ENCODE measurements at places on chromosomes 2 and 18.

GRCh38 chr2:67437114-67437513 lies 40.0 kb downstream of the ETAA1 start:
- DNase-seq = no peak

DNA sequence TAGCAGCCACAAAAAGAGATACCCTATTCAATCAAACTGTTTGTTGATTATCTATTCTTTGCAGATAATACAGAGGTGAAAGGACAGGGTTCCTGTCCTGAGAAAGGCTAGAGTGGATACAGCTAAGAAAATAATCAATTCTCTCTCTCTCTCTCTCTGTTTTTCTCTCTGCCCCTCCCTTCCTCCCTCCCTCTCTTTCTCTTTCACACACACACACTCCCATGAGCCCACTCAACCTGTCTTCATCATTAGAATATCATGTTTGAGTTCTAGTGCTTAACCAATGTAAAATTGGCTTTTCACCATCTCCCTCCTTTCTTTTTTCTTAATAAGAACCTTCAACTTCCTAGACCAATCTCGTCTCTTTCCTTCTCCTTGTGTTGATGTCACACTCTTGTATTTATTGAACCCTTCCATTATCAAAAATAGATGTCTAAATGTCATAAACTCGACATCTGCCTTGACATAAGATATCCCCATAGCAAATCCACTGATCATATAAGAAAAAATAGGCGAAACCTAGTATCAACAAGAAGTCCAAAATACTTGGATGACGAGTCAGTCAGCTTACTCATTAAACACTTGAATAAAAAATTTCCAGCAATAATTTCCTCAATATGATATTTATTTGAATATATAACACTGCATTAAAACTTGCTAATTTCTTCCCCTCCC lies 42.8 kb upstream of the CYTIP start:
- DNase-seq = no peak

- no peak for DNase-seq
Observed at GRCh38 chr2:58032764-58033080, 13.9 kb upstream of the VRK2 start.

- no peak for DNase-seq
Observed at GRCh38 chr18:61531182-61531581, 198.0 kb downstream of the CDH20 start.

GRCh38 chr2:159144776-159145614 lies 141.5 kb downstream of the WDSUB1 start:
- no peak for DNase-seq

DNA sequence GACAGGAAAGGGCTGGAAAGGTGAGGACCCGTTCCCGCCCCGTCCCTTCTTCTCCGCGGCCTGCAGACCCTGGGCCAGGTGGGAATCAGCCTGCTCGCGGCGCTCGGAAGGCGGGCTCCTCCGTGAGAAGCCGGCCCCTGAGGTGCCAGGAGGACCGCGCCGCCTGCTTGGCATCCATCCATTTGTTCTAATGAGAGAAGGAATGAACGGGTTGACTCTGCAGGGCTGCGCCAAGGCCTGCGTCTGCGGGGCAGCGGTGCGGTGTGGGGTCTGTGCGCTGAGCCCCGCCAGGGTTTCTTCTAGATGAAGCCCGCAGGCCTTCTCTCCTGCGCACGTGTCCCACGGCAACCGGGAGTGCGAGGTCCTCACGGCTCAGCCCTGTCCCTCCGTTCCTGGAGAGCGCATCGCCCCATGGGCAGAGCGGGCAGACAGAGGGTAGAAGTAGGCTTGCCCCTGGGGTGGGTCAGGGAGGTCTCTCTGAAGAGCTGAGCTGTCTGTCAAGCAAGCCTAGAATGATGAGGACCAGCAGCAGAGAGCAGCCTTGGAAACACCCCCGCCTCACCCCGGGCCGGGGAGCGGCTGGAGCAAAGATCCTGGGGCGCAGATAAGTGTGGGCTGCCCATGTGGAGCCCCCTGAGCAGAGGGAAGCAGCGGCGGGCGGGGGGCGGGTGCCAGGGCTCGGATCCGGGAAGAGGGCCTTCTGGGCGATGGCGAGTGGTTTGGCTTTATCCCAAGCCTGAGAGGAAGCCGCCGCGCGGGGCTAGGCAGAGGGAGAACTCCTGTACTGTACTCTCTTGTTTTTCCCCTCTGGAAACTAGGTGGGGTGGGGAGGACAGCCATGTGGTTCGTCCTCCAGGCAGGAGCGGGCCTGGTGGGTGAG lies 27.9 kb upstream of the HS6ST1 start:
- DNase-seq = no peak

DNA sequence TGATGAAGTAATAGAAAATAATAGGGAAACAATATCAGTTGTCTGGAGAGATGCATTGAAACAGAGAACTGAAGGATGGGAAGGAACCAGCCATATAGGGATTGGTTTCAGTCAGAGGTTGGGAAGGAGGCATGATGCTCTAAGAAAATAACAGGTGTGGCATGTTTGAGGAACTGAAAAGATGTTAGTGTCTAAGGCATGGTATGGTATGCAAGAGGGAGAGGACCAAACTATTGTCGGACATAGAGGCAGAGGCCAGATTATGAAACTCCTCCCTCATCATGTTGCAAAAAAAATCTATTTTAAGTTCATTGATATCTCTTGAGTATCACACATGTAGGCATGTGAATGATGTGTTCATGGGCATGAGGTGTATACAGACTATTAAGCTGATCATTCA lies 48.9 kb upstream of the EMILIN2 start:
- no peak for DNase-seq

- no peak for DNase-seq
Observed at GRCh38 chr2:127048969-127049897, 57.7 kb downstream of the BIN1 start.

DNA sequence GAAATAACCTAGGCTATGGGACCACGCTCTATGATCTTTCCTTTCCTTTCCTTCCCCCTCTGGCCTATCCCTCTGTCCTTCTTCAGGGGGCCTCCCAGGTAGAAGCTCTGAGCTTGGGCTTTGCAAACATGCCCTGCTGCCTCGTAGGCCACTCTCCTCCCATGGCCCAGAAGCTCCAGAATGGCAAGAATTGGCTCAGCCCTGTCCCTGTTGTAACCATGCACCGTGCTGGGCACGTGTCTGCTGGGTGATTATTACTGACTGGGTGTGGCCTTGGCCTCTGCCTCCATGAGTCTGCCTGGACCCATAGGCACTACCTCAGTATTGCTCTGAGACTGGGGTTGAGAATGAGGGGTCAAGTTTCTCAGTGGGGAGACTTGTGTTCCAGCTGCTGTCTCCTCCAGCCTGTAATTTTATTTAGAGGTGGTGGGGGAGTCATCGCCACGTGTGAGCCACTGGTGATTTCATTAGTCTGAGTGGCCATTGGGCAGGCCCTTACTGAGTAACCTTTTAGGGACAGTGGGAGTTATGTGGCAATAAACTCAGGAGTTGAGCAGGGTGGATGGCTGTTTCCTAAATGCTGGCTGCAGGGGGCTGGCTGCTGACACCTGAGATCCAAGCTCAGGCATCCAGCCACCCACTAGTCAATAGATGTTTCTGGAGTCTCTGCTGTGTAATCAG lies 157.9 kb downstream of the CLIP4 start:
- DNase-seq = no peak

GRCh38 chr2:239383036-239383758 lies 17.6 kb downstream of the HDAC4 start:
- no peak for DNase-seq

DNA sequence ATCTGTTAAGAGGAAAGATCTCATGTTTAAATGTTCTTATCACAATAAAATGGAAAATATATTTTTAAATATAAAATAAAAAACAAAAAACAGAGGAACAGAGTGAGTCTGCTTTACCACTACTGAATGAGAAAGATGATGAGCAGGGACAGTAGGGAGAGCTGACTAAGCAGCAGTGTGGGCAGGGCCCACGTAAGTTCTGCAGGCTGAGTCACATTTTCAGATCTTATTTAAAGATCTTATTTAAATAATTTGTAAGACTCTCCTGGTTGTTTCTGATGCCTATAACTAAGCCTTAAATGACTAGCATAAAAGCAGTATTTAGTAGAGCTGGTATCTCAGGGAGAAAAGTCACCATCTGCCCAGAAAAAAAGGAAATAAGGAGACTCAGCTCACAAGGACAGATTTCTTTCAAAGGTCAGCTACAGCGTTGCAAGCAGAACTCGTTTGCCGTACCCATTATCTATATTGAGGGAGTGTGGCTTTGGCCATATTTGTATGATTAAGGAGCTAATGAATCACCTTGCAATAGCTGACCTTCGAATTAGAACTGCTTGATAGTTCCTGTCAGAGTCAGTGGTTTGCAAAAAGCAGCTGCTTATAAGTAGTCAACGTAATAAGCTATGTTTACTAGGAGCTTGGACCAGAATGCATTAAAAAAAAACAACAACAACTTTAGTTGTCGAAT lies 322.1 kb upstream of the CHAC2 start:
- DNase-seq = no peak

DNA sequence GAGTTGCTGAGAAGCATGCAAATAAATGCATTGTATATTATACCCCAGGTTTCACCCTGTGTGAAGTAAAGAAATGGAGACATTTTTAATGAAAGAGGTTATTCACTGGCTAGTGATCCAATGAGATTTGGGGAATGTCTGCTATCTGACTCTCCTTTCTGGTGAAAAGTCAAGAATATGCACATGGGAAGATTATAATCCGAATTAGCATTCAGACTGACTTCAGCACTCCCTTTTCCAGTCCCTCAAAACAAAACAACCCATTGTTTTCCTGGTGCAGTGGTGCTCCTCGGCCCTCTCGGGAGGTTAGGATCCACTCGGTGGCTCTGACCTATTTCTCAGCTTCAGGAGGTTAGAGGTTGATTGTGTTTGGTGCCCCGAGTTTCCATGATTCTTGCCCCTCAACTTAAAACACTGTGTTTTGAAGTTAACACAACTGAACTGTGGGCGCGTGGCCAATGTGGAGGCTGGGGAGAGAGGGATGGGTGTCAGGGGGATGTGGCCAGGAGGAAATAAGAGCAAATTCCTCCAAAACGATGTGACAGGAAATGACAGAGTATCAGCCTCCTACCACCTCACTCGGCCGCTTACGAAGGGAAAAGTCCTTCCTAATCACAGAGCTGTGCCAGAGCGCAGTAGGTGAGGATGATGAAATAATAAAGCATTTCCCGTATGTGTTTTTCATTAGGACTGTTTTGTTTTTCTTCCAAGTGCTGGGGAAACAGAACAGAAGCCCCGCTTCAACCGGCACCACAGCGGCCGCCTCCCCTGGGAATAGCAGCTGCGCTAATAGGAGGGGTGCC lies 440.1 kb downstream of the MTX2 start:
- no peak for DNase-seq

GRCh38 chr2:226611196-226611943 lies 188.2 kb downstream of the IRS1 start:
- no peak for DNase-seq

- no peak for DNase-seq
Observed at GRCh38 chr2:41694536-41695049, 353.2 kb upstream of the PKDCC start.

- no peak for DNase-seq
Observed at GRCh38 chr18:75362435-75362834, 65.1 kb downstream of the SMIM21 start.

GRCh38 chr2:152542337-152542994 lies 174.8 kb downstream of the PRPF40A start:
- DNase-seq = no peak

DNA sequence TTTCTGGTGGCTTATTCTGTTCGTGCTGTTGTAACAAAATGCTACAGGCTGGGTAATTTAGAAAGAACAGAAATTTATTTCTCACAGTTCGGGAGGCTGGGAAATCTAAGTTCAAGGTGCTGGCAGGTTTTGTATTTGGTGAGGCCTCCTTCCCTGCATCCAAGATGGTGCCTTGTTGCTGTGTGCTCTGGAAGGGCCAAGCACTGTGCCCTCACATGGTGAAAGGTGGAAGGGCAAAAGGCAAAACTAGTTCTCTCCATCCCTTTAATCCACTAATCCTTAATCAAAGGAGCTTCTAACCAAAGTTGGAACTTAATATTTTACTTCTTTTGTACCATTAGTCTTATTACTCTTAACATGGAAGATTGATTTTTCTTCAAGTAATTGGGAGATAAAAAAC lies 7.4 kb downstream of the MRPL19 start:
- no peak for DNase-seq

- no peak for DNase-seq
Observed at GRCh38 chr18:58175786-58176176, 131.8 kb downstream of the NEDD4L start.

- no peak for DNase-seq
Observed at GRCh38 chr2:86064006-86064405, 41.7 kb downstream of the POLR1A start.

DNA sequence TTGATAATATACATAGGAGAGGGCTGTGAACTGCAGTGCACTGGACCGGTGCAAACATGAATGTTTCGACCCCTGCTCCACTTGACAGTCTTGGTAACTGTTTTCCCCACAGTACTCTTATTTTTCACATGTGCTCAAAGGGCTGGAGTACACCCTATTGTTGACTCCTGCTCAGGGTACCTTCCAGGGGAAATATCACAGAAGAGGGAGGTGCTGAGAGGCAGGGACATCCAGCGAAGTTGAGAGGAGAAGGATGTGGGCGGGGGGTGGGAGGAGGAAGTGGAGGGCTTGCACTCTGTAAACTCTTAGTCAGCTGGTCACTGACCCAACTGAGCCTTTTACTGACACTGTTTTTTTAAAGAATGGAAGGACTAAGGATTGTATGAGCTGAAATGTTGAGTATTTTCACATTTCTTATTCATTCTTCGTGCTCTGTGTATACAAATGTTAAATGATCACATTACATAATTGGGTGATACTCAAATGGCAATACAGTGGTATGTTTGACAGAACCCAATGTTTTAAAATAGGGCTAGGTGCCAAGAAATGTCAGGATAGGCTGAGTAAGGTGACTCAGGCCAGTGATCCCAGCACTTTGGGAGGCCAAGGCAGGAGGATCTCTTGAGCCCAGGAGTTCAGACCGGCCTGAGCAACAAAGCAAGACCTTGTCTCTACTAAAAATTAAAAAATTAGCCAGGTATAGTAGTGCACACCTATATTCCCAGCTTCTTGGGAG lies 10.0 kb downstream of the INPP4A start:
- peak; percentile 21 for DNase-seq

DNA sequence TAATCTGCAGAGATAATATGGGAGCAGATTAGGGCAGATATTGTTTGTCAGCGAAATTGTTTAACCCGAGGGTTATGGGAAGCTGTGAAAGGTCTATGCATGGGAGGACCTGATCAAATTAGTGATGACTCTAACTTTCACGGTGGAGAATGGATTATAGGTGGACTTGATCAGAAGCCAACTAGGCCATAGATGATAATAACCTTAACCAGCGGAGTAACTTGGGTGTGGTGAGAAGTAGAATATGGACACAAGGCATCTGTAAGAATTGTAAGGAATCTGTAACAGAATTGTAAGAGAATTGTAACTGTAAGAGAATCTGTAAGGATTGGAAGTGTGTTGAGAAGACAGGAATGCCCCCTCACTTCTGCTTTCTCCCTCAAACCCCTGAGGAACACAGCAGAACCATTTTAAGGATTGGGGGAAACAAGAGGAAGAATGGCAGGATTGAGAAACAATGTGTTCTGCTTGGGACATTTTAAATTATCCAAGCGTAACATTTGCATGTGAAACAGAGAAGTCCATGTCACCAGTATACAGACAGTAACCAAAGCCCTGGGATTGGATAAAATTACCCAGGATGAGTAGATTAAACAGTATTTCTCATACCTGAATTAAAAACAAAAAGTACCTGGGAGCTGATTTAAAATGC lies 14.9 kb upstream of the SLC39A10 start:
- DNase-seq = no peak

- DNase-seq = no peak
Observed at GRCh38 chr2:86621280-86621943, 2.3 kb downstream of the RNF103 start.

Data from stimulated activated naive CD4-positive, alpha-beta T cell treated with Interleukin-2 at 50 U/mL for 16 hours (primary cell).